CD14-positive monocyte (primary cell): ENCODE measurements at places on chromosomes 2 and 18.

DNA sequence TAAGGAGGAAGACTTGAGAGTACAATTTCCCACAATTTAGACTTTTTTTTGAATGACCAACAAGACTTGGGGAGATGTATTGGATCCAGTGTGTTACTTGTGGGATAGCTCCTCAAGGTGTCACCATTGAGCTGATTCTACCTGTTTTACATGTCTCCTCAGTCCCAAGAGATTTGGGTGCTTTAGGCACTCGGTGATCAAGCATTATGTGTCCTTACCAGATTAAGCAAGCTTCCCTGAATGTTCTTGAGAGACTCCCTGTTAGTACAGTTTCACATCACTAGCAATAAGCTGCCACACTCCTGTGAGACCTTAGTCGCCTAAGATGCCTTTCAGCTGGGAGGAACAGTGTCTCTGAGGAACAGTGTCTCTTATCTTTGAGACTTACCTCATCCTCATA is 384.3 kb upstream of the SYT4 start:
- H3K4me3 ChIP-seq, result no peak overlapping the region
- H3K36me3 ChIP-seq, result no peaks in the 10 kb centered on the region
- no peaks in the 10 kb centered on the region for H3K27me3 ChIP-seq
- H3K4me1 ChIP-seq, result no peaks in the 10 kb centered on the region
- no peak for DNase-seq

GRCh38 chr2:233853883-233854240 is 473 bp downstream of the HJURP start:
- DNase-seq, result no peak
- peak overlapping the region; percentile 61 for H3K4me3 ChIP-seq
- H3K36me3 ChIP-seq, result peaks cover 23% of the 10 kb centered on the region
- no peak overlapping the region for H3K27ac ChIP-seq

- peak overlapping the region; percentile 98 for H3K4me3 ChIP-seq
- peaks cover 32% of the 10 kb centered on the region for H3K4me1 ChIP-seq
- H3K27ac ChIP-seq, result no peak overlapping the region
- no peaks in the 10 kb centered on the region for H3K27me3 ChIP-seq
- H3K36me3 ChIP-seq, result peaks cover 7% of the 10 kb centered on the region
Observed at GRCh38 chr2:61535449-61535848, 2.7 kb downstream of the XPO1 start.

DNA sequence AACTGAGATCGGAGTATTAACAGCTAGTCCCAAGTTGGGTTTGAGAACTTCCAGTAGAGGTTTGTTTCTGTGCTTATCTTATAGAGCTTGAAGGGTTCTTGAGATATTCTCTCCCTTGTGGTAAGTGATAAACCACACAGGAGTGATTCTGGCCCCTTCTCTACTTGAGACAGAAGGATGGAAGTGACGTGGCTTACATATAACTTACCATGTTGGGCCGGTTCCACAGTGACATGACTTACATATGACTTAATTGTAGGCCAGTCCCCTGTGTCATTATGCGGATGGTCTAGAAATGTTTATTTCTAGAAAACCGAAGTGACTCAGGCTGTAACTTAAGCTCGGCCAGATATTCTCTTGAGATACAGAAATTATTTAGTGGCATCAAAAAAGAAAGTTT is 62.7 kb downstream of the TRAPPC12 start:
- H3K4me1 ChIP-seq, result no peaks in the 10 kb centered on the region
- DNase-seq, result no peak
- H3K36me3 ChIP-seq, result peaks cover 56% of the 10 kb centered on the region
- H3K27me3 ChIP-seq, result no peaks in the 10 kb centered on the region
